Cardiac fibroblast (primary cell): ENCODE measurements at places on chromosomes 12 and 14.

DNA sequence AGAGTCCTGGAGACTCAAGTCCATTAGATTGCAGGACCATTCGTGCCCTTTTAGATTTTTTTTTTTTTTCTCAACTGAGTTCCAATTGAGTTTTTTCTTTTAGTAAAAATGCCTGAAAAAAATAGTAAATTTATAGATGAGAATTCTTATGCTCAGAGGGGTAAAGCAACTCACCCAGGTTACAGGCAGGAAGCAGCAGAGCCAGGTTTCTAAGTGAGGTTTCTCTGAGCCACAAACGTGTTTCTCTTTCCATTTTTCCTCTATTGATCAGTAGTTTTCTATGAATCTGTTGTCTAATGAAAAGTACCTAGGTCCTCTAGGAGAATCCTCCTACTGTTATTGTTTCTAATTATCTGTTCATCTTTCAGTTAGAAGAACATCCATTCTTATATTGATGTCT is 66.4 kb upstream of the C12orf71 start:
- DNase-seq = no peak

- no peak for DNase-seq
These were observed 620.7 kb downstream of the AACS start for GRCh38 chr12:125685915-125686314.

DNA sequence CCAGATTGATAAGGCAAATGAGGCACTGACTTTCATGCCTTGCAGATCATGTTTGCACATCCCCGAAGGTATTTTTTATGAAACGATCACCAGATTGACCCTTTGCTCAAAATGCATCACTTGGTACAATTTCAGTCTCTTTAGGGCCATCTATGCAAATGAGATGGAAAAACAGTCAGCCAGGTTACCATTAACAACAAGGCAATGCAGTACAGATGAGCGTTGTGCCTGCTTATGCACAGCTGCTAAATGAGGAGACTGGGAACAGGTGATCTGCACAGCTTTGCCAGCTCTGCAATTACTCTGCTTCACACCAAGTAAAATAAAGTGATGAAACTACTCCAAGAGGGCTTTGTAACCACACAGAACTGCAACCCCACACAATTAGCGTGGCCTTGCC is 26.1 kb upstream of the PLEKHG7 start:
- DNase-seq = no peak

- peak; percentile 6 for DNase-seq
These were observed at the start of gene ANO2 for GRCh38 chr12:5945071-5946008. ANO2 (minus strand) TSS chr12:5945259; CDS start chr12:5945217, 42 bp downstream.

- no peak for DNase-seq
These were observed 2.0 kb downstream of the C3AR1 start for GRCh38 chr12:8064131-8064530.

- DNase-seq = no peak
These were observed 1177.1 kb downstream of the FLRT2 start for GRCh38 chr14:86707071-86707470.

GRCh38 chr12:52662918-52663229 is 10.9 kb upstream of the KRT2 start:
- no peak for DNase-seq
